ENCODE measurements at places on chromosomes 3 and 15.

DNA sequence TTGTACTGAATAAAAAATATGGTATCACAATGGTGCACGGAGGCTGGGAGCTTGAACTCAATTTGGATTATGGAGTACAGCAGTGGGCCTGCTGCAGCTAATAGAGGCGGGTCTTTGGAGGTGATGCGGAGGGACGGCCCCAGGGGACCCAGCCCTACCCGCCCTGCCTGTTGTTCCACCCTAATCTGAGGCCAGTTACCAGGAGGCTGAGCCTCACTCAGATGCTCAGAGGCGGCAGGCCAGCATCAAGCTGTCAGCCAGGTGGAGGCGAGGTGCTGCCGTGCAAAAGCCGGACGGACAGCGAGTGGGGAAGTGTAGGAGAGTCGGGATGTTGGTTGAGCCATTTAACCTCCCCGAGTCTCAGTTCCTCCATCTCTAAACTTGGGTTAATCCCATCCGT, 218.5 kb upstream of the RGMA start:
- DNase-seq, result no peak

- no peak for DNase-seq
These were observed 23.9 kb downstream of the ITPR1 start for GRCh38 chr3:4517093-4517492.

DNA sequence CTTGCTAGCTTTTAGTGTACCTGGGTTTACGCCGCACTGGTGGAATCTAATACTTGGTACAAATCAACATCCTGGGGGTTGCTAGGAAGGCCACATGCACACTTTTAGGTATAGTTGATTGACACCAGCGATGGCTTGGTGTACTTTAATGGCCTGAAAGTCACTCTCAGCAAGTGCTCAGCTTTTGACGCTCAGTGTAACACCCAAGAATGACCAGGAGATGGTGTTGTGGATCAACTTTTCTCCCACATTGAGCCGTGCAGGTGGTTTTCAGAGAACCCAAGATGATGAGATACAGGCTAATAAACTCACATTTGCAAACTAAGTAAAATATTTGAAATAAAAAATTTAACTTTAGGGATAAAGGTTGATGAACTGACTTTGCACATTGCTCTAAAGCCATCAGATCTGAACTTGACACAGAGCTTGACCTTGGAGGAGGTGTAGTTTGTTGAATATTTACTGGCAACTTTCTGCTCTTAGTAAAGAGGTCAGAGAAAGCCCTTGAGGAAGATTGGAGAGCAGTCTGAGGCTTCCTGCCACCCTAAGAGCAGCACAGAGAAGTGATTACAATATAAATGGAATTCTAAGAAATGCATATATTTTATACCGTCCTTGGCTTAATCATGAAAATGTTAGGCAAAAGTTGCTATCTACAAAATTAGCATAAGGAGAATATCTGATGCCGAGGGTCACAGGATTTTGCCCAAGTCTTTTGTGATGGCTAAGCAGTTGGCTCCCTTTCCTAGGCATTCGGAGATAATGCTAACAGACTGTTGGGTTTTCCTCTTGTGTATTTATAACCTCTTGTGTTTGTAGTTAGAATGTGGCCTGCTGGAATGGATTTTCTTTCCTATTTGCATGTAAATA, 143.4 kb upstream of the RASGRP1 start:
- DNase-seq, result peak; percentile 71

DNA sequence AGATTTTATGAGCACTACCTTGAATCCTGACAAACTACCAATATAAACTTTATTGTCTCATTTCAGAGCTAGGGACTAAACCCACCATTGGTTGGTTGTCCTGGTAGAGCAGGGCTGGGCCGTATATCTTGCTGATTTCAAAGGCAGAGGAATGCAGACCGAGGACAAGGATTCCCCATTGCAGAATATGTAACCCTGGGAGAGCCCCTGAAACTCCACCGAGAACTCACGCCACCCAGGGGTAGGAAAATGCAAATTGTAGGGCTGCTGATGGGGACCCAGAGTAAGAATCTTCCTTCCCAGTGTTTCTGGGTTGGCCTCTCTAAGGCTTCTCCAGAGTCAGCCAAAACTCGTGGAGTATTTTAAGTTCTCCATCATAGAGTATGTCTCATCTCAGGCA, 235.3 kb downstream of the ABHD5 start:
- DNase-seq, result no peak

All from small intestine (tissue), 16 donors.